ENCODE measurements at places on chromosomes 16 and 17. TPM values are rescaled to one million over a fixed set of nuclear protein-coding genes. Genes with fewer than 3 reads are reported as not detected.
A peak's percentile ranks its signal among the peaks of the same experiment; 100 is the strongest.

Gene GLP2R
- total RNA-seq: 1.4 TPM

Gene TTYH2
- total RNA-seq: 0.32 TPM

Gene ABCA10
- 0.02 TPM for total RNA-seq

Gene KRT40
- total RNA-seq: not detected

- peaks cover 26% of the 10 kb centered on the region for H3K4me1 ChIP-seq
- H3K36me3 ChIP-seq: no peaks in the 10 kb centered on the region
- no peak overlapping the region for H3K27ac ChIP-seq
- DNase-seq: peak; percentile 29
- H3K27me3 ChIP-seq: no peaks in the 10 kb centered on the region
- peak overlapping the region; percentile 1 for H3K4me3 ChIP-seq
These were observed 32.7 kb upstream of the SCNN1B start for GRCh38 chr16:23269248-23269953.

DNA sequence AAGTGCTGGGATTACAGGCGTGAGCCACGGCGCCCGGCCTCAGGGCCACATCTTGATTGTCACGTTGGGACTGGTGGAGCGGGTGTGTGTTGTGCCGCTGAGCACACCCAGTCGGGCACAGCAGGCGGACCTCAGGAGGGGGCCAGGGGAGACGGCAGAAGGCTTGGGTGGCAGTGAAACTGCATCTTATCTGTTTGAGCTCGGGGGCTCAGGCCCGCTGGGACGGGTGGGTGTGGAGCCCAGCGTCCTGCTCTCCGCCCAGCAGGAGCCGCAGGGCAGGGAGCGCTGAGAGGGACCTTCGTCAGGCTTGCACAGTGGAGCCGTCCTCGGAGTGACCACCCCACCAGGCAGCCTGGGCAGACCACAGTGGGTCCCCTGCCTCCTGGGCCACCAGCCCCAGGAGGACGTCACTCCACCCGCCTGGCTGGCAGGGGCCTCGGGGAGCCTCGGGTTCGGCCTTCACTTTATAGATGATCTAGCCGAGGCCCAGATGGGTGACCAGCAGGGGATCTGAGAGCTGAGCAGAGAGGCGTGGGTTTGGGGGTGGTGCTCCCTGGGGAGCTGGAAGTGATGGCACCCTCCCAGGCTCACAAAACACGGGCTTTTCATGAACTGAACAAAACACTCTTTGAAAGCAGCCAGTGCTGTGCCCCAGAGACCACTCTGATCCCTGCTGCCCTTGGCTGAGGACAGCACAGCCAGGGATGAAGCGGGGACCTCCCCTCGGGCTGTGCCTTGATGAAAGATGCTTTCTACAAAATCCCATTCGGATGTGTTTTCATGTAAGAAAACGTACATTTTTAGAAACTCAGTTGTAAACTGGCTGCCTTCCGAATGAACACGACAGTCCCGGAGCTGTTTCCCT, 181.1 kb downstream of the SEC14L1 start:
- no peak overlapping the region for H3K27ac ChIP-seq
- no peak overlapping the region for H3K4me3 ChIP-seq
- H3K4me1 ChIP-seq: peaks cover 53% of the 10 kb centered on the region
- H3K27me3 ChIP-seq: no peaks in the 10 kb centered on the region
- DNase-seq: no peak

- no peak for DNase-seq
- H3K27me3 ChIP-seq: no peaks in the 10 kb centered on the region
- H3K4me3 ChIP-seq: no peak overlapping the region
- H3K4me1 ChIP-seq: no peaks in the 10 kb centered on the region
- no peak overlapping the region for H3K27ac ChIP-seq
- H3K36me3 ChIP-seq: peaks cover 39% of the 10 kb centered on the region
These were observed 15.4 kb downstream of the SRP68 start for GRCh38 chr17:76056882-76057281.

- H3K27ac ChIP-seq: peak overlapping the region; percentile 96
- peaks cover 96% of the 10 kb centered on the region for H3K4me1 ChIP-seq
- H3K27me3 ChIP-seq: no peaks in the 10 kb centered on the region
These were observed 77.4 kb upstream of the TOB1 start for GRCh38 chr17:50943575-50943933.

DNA sequence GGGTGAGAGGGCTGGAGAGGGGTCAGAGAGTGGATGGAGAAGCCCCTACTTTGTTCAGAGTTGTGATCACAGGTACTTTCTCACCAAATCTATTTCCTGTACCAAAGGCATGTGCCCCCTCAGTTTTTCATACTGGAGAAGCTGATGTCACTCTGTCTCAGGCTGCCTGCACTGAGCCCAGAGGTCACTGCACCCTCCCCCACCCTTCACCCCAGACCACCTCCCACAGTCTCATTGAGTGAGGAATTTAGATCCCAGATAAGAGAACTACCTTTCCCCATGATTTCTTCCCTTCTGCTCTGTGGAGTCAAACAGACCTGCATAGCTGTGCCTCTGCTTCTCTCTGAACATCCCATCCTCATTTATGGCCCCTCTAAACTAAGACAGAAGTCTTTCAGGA, 140.0 kb upstream of the IRX6 start:
- no peak overlapping the region for H3K27ac ChIP-seq
- no peaks in the 10 kb centered on the region for H3K27me3 ChIP-seq
- H3K4me3 ChIP-seq: no peak overlapping the region
- no peak for DNase-seq
- no peaks in the 10 kb centered on the region for H3K36me3 ChIP-seq

DNA sequence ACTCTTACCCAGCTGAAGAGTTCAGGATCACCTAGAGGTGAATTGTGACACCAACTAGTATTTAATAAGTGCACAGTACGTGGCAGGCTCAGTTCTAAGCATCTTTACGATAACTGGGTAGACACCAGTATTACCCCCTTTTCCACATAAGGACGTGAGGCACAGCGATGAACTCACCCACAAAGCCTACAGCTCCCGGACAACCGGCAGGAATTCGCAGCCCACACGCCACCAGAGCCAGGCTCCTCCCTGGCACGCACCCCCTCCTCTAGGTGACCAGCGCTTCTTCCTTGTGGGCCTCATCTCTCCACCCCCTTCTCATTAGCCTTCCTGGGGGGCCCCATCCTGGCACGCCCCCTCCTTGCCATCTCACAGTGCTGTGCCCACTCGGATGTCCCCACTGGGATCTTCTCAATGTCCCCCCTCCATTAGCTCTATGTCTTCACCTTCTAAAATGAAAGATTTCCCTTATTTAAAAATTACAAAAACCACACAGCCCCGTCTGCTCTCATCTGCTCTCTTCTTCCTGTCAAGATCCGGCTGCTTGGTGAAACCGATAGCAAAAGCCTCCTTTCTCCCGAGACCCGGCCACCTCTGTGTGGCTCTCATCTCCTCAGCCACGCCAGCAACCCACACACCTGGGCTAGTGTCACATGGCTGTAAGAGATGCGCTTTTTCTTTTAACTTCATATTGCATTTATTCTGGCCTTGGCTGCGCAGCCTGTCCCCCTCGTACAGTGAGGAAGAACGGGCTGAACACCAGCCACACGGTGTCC, 20.8 kb downstream of the IFT140 start:
- H3K4me1 ChIP-seq: no peaks in the 10 kb centered on the region
- peaks cover 9% of the 10 kb centered on the region for H3K36me3 ChIP-seq
- H3K27ac ChIP-seq: no peak overlapping the region

- DNase-seq: peak; percentile 96
- no peaks in the 10 kb centered on the region for H3K27me3 ChIP-seq
- peaks cover 15% of the 10 kb centered on the region for H3K36me3 ChIP-seq
- peak overlapping the region; percentile 45 for H3K4me3 ChIP-seq
- peak overlapping the region; percentile 85 for H3K27ac ChIP-seq
- peaks cover 25% of the 10 kb centered on the region for H3K4me1 ChIP-seq
These were observed 12.8 kb downstream of the SMIM5 start for GRCh38 chr17:75645889-75646637.

- no peak overlapping the region for H3K27ac ChIP-seq
- H3K4me3 ChIP-seq: no peak overlapping the region
- peaks cover 6% of the 10 kb centered on the region for H3K27me3 ChIP-seq
- H3K36me3 ChIP-seq: no peaks in the 10 kb centered on the region
- H3K4me1 ChIP-seq: no peaks in the 10 kb centered on the region
- DNase-seq: no peak
These were observed 319.1 kb downstream of the FOXL1 start for GRCh38 chr16:86897486-86897885.

- no peaks in the 10 kb centered on the region for H3K27me3 ChIP-seq
- H3K4me1 ChIP-seq: no peaks in the 10 kb centered on the region
- H3K27ac ChIP-seq: no peak overlapping the region
- H3K4me3 ChIP-seq: peak overlapping the region; percentile 34
- no peak for DNase-seq
- no peaks in the 10 kb centered on the region for H3K36me3 ChIP-seq
These were observed 26.7 kb downstream of the ITGAL start for GRCh38 chr16:30499284-30499683.

DNA sequence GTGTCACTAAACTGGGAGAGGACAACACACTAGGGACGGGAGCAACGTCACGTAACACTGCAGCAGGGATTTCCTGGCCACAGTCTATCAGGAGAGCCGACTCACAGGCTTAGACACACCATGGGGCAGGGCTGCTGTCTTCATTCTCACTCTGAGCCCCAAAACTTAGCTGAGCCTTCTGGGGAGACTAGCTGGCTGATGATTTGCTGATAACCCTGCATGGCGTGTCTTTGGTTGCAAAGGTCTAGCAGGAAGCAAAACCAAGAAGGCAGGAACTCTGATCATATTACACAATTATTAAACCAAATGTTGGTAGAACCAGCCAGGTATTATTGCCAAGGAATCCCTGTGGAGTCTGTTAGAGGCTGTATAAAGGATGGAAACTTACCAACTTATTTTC, 345.0 kb downstream of the SLC39A11 start:
- H3K36me3 ChIP-seq: no peaks in the 10 kb centered on the region
- H3K4me1 ChIP-seq: peaks cover 27% of the 10 kb centered on the region
- H3K27ac ChIP-seq: no peak overlapping the region
- H3K4me3 ChIP-seq: no peak overlapping the region

GRCh38 chr17:11564589-11565380, 33.5 kb upstream of the DNAH9 start:
- no peaks in the 10 kb centered on the region for H3K36me3 ChIP-seq
- H3K4me1 ChIP-seq: no peaks in the 10 kb centered on the region
- no peak overlapping the region for H3K4me3 ChIP-seq
- H3K27me3 ChIP-seq: no peaks in the 10 kb centered on the region
- no peak overlapping the region for H3K27ac ChIP-seq

GRCh38 chr16:25896411-25896810, 204.7 kb downstream of the HS3ST4 start:
- H3K4me3 ChIP-seq: no peak overlapping the region
- no peaks in the 10 kb centered on the region for H3K4me1 ChIP-seq
- no peak overlapping the region for H3K27ac ChIP-seq
- no peaks in the 10 kb centered on the region for H3K27me3 ChIP-seq
- DNase-seq: no peak

DNA sequence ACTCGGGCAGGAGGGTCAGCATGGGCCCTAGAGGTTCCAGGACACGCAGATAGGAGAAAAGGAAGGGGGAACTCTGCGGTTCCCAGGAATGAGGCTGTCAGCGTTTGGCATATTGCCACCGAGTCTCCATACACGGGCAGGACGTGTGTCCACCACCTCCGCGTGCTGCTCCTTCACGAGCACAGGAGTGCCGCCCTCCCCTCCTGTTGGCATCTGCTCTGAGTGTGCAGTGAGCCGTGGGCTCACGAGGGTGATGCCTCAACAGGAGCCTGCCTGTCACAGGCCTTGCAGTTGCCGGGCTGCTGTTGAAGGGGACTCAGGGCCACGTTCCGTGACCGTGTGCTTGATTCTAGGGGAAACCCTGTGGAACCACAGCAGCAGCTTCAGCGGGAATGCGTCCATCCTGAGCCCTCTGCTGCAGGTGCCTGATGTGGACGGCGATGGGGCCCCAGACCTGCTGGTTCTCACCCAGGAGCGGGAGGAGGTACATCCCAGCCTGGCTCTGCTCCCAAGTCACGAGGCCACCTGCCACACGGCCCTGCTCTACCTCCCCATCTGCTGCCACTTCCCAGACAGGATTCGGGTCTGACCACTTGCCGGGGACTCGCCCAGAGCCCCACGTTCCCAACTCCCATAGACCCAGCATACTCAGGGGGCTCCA, 14.6 kb downstream of the RGS11 start:
- H3K27me3 ChIP-seq: no peaks in the 10 kb centered on the region
- no peak overlapping the region for H3K4me3 ChIP-seq
- H3K4me1 ChIP-seq: no peaks in the 10 kb centered on the region
- H3K27ac ChIP-seq: no peak overlapping the region

DNA sequence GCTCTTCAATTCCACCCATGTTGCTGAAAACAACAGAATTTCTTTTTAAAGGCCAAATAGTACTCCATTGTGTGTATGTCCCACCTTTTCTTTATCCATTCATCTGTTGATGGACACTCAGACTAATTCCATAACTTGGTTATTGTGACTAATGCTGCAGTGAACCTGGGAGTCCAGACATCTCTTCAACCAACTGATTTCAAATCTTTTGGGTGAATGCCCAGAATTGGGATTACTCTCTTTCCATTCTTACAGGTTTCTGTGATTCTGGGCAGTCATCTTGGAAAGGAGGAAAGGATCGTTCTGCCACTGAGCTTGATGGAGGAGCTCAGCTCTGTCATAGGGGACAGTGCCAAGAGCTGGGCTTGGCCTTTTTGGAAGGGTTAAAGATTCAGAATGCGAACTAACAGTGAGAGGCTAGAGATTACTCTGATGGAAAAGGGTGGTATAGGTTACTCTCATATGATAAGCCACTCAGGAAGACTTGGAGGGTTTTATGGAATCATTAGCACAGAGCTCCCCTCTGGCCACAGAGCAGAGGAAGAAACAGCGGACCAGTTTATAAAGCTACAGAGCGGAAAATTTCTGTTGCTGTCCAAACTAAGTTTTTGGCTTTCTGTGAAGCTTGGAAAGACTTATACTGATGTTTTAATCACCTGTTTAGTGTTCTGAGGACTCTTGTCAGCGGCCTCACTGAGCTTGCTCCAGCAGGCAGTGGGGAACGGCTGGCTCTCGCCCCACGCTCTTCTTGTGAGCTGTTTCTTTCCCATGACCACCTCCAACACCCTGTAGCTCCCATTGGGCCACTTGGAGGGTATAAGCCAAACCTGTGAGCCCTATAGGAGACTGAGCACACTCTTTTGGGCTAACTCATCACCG, 48.3 kb downstream of the HIC1 start:
- H3K27me3 ChIP-seq: no peaks in the 10 kb centered on the region
- no peak overlapping the region for H3K4me3 ChIP-seq
- H3K27ac ChIP-seq: no peak overlapping the region
- H3K4me1 ChIP-seq: peaks cover 27% of the 10 kb centered on the region
- no peak for DNase-seq

All from HepG2 (cell line).